ENCODE measurements at places on chromosomes 5 and 9.

DNA sequence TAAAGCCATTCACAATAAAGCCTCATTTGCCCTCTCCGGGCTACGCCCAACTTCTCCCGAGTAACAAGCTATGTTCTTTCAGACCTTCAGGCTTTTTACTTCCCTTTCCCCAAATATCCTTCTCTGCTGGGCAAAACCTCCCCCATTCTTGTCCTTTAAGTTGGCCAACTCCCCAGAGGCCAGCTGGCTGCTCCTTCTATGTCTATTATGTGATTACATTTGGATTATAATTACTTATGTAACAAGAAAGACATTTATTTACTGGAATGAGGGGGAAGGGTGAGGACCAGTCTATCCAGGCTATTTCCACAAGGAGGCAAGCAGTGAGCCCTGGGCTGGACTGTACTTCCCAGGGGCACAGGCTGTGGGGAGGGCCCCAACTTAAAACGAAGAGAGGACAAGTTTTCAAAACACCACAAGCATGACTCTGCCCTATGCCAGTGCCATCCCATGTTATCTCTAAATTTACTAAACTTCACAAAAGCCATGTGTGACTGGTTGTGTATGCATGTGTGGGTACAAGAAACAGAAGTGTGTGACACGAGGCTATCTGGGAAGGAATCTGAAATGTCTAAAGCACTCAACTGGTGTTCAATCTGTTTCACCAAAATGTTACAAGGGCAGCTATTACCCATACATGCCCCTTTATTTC, 84.5 kb downstream of the GNAQ start:
- no peak for DNase-seq

DNA sequence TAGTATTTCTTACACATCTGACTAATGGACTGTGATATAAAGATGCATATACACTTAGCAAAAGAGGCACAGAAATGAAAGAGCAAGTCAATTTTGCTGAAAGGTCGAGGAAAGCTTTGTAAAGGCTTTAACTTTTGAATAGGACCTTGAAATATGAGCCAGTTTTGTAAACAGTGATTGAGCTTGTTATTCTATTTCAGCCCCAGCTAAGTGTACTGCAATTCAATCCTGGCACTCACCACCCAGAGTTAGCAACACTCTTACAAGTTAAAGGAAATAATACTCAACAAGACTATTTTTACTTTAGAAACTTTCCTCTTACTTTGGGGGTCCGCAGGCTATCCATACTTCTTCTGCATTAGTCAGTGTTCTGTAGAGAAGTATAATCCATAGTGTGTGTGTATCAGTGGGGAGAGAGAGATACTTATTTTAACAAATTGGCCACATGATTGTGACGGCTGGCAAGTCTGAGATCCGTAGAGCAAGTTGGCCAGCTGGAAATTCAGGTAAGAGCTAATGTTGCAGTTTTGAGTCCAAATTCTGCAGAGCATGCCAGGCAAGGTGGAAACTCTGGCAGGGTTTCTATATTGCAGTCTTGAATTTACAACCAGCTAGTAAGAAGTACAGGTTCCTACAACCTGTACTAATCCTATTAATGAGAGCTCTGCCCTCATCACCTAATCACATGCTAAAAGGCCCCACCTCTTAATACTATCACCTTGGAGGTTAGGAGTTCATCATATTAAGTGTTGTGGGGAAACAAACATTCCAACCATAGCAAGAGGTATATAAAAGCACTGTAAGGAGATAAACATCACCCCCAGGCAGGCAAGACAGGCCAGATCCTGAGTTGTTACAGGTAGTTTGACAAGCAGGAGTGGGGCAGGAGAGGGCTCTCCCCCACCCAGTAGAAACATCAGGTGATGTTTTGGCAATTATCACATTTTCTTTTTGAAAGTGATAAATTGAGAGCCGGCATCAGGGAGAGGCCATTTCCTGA, 33.6 kb downstream of the IL7R start:
- DNase-seq, result no peak

DNA sequence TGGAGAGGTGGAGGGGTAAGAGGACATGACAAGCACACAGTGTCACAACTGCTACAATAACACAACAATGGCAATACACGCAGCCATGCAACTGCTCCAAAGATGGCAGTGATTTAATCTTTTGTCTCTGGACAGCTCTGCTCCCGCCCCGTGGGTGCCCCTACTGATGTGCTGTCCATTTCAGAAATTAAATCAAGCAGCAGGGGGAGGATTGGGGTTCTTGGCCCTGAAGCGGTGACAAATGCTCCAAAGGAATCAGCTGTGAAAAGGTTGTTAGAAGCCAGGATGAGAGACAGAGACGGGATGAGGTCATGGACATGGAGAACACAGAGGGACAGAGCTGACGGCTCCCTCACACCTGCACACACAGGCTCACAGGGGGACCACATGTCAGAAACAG, 22.6 kb downstream of the CNTFR start:
- no peak for DNase-seq

DNA sequence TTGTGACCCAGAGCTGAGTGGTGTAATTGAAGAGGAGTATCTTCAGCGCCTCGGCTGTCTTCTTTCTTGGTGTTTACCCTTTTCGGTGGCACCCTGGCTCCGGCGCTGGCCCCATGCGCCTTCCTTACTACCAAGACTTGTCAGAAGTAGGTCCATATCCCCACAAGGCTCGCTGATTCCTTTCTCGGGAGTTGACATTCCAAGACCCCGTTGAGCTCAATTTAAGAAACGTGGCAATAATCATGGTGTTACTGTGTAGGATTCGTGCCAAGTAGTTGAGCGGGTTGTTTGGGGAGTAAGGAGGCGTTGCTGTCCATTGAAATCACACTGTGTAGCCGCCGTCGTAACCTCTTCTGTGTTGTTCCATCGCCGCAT, 795 bp downstream of the NDUFAF2 start:
- DNase-seq, result peak; percentile 61

- DNase-seq, result peak; percentile 48
Observed at GRCh38 chr5:41413074-41413473, 97.3 kb downstream of the PLCXD3 start.

Data from astrocyte (in vitro differentiated cells and primary cell).